ENCODE measurements at places on chromosomes 11 and 22.

- no peak for DNase-seq
Observed at GRCh38 chr11:12603143-12604088, 70.8 kb upstream of the TEAD1 start.

- DNase-seq, result no peak
Observed at GRCh38 chr11:134584706-134585445, 172.8 kb upstream of the B3GAT1 start.

- DNase-seq, result no peak
Observed at GRCh38 chr11:9076661-9077060, 14.7 kb downstream of the SCUBE2 start.

DNA sequence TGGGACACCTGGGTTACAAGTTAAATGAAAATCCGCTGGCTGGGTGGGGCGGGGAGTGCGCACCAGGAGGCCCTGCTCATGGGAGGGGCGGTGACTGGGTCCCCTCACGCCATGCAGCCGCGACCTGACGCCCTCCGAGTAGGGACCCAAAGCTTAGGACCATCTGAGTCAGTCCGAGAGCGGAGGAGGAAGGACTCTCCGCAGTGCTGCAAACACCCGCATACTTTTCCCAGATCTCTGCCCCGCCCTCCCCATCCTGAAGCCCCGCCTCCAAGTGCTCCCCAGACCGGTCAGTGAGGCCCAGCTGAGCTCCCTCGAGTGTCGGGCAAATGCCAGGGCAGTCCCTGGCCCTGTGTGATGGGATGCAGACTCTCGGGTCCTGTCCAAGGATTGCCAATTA, 6.6 kb upstream of the FLI1 start:
- peak; percentile 45 for DNase-seq

DNA sequence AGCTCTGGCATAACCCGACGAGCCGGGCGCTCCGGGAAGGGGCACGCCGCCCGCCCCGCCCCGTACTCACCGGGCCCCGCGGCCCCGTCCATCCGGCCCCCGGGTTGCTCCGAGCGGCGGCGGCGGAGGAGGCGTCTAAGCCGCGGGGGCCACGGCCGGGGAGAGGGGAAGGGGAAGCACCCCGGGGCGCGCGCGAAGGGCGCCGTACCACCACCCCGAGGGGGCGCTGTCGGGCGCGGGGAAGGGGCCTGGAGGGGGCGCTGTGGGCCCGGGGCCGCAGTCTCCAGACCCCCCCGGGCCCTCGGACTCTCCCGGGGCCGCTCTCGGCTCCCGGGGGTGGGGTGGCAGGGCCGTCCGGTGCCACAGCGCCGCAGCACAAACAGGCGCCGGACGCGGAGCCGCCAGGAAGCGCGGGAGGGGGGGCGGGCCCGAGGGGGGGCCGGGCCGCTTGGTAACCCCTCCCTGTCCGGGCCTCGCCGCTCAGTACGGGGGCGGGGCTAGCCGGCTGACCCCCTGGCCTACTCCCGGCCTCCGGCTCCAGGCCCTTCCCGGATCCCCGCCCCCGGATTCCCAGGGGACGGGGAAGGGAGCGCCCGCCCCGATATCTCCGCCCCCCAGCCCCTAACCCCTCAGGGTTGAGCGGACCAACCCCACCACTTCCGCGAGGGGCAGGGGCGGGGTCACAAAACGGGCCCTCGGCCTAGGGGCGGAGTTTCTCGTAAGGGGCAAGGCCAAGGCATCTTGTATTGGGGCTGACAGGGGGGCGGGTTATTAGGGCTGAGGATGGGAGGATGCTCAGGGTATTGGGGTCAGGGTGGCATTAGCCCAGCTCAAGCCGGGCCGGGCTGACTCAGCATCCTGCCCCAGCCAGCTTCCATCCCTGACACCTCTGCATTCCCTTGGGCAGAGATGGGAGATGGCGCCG, at the start of the genes EML3 and ROM1:
Gene EML3, minus strand, starts transcription at position 410 of the 925 bp plus-strand sequence. Its CDS starts 318 bp downstream, at position 92.
Gene ROM1, plus strand, starts transcription at position 892 of the 925 bp plus-strand sequence. Its CDS starts 25 bp downstream, at position 917.
- DNase-seq, result peak; percentile 90
